ENCODE measurements at places on chromosomes 1 and 21. TPM values are rescaled to one million over a fixed set of nuclear protein-coding genes. Genes with fewer than 3 reads are reported as not detected.

- H3K27ac ChIP-seq: no peak overlapping the region
- H3K4me3 ChIP-seq: no peak overlapping the region
- H3K27me3 ChIP-seq: no peaks in the 10 kb centered on the region
Measured at GRCh38 chr1:164637461-164638375, 78.7 kb downstream of the PBX1 start.

- H3K36me3 ChIP-seq: no peaks in the 10 kb centered on the region
- no peak overlapping the region for H3K4me3 ChIP-seq
- DNase-seq: no peak
- no peak overlapping the region for H3K27ac ChIP-seq
Measured at GRCh38 chr1:22633697-22634463, 2.5 kb upstream of the C1QA start.

GRCh38 chr1:53589043-53589887 lies 130.1 kb downstream of the DMRTB1 start:
- H3K4me1 ChIP-seq: peaks cover 25% of the 10 kb centered on the region
- H3K36me3 ChIP-seq: no peaks in the 10 kb centered on the region
- DNase-seq: no peak
- no peak overlapping the region for H3K4me3 ChIP-seq
- no peak overlapping the region for H3K27ac ChIP-seq
- no peaks in the 10 kb centered on the region for H3K27me3 ChIP-seq

TTC34 gene
- 0.09 TPM for total RNA-seq

All from thymus (tissue), 14 donors.